Activated CD4-positive, alpha-beta T cell treated with anti-CD3 and anti-CD28 coated beads, Interleukin-2, amount 50 U/mL, for 4 hours (primary cell): ENCODE measurements at places on chromosomes 16 and 17.
A peak's percentile ranks its signal among the peaks of the same experiment; 100 is the strongest.

DNA sequence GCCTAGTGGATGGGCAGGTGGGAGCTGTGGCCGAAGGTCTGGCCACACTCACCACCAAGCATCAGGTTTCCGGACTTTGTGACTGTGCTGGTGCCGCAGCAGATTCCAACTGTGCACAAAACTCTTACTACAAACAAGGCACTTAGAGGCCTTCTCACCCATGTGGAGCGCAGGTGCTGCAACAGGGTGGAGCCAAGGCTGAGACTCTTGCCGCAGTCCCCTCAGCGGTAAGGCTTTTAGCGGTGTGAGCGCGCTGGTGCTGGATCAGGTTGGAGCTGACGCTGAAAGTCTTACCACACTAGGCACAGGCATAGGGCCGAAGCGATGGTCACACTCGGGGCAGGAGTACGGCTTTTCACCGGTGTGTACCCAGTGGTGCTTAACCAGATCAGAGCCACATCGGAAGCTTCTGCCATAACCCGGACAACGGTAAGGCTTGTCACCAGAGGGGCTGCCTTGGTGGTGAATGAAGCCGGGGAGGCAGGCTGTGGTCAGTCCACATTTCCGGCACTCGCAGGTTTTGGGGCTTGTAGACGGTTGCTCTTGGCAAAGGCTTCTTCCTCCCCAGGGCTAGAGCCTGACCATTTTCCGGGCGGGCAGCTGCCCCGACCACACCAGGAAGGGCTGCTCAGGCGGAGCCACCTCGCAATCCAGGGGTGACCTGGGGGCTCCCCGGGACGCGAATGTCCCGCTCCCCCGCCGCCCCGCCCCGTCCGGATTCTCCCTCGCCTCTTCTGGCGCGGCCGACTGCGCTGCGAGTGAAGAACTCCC lies 1.0 kb upstream of the ARMC5 start:
- DNase-seq: peak; percentile 39

- no peak for DNase-seq
Observed at GRCh38 chr17:68184141-68184571, 63.7 kb upstream of the AMZ2 start.

DNA sequence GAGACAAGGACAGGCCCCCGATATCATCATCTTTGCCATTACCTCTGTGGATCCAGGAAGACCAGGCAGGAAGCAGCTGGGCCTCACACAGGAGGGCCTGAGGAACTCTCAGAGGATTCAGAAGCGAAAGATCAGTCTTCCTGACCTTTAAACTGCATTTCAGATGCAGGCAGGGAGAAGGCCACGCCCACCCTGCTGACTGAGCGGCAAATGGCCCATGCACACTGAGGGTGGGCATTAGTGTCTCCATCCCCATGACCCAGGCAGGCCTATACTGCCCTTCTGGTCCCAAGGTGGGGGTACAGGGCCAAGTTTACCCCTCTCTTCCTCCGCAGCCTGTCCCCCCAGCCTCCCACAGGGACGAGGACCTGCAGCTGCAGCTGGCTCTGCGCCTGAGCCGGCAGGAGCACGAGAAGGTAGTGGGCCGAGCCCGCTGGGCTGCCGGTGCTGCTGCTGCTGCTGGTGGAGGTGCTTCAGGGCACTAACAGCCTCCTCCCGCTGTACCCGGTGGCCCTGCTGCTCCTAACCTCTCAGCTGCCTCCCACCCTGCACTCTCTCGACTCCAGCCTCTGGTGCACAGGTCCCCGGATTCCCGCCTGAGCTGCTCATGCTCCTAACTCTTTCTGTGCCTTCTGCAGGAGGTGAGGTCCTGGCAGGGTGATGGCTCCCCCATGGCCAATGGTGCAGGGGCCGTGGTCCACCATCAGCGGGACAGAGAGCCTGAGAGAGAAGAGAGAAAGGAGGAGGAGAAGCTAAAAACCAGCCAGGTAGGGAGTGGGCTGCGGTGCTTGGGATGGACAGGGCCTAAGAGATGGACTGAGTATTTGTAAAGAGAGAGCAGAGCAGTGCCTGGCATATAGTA lies 6.2 kb downstream of the EPN3 start:
- no peak for DNase-seq

- DNase-seq: no peak
Observed at GRCh38 chr16:58461056-58461455, 38.9 kb upstream of the NDRG4 start.

- no peak for DNase-seq
Observed at GRCh38 chr16:23821875-23822688, 13.7 kb upstream of the PRKCB start.

- DNase-seq: no peak
Observed at GRCh38 chr16:85891776-85892166, 7.2 kb upstream of the IRF8 start.

- DNase-seq: no peak
Observed at GRCh38 chr17:76433693-76434092, 19.3 kb downstream of the UBE2O start.

DNA sequence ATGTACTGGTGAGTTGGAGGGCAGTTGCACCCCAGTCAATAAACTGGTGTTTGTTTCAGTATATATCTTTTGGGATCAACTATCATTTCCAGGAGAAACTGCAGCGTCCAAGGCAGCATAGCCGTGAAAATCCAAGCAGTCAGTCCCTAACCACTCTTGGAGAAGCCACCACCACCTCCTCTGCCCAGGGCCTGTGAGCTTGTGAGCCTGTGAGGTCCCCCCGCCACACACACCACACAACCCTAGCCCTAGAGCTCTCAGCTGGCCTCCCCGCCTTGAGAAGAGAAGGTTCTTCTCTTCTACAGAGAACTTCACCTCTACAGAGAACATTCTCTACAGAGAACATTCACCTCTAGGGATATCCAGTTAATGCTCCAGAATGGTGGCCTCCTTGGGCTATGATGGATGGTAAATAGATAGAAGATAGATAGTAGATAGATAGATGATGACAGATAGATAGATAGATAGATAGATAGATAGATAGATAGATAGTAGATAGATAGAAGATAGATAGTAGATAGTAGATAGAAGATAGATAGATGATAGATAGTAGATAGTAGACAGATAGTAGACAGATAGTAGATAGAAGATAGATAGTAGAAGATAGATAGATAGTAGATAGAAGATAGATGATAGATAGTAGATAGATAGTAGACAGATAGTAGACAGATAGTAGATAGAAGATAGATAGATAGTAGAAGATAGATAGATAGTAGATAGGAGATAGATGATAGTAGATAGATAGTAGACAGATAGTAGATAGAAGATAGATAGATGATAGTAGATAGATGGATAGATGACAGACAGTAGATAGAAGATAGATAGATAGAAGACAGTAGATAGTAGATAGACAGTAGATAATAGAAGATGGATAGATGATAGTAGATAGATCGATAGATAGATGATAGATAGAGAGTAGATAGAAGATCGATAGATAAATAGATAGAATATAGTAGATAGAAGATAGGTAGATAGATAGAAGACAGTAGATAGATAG lies 13.7 kb downstream of the ALOX15B start:
- DNase-seq: no peak

DNA sequence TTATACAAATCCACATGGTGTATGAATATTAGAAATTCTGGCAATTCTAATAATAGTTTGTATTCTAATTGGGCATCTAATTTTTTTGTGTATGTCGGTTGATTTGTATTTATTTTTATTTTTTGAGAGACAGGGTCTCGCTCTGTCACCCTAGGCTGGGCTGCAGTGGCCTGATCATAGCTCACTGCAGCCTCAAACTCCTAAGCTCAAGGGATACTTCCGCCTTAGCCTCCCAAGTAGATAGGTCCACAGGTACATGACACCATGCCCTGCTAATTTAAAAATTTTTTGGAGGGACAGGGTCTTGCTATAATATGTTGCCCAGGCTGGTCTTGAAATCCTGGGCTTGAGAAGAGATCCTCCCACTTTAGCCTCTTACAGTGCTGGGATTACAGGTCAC lies 104.6 kb downstream of the TRIM37 start:
- DNase-seq: no peak

DNA sequence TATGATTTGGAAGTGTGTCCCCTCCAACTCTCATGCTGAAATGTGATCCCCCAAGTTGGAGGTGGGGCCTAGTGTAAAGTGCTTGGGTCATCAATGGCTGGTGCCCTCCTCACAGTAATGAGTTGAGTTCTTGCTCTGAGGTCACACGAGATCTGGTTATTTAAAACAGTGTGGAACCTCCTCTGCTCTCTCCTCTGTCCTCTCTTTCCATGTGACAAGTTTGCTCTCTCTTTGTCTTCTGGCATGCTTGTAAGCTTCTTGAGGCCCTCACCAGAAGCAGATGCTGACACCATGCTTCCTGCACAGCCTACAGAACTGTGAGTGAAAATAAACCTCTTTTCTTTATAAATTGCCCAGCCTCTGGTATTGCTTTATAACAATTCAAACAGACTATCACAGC lies 19.9 kb downstream of the BRIP1 start:
- no peak for DNase-seq

GRCh38 chr17:21170809-21171208 lies 43.2 kb downstream of the TMEM11 start:
- no peak for DNase-seq

GRCh38 chr17:55421179-55421934 lies at the start of gene MMD:
TSS of gene MMD (minus strand) at chr17:55421835. CDS start at chr17:55421695, 140 bp downstream.
- DNase-seq: no peak

GRCh38 chr16:49913720-49914119 lies 57.8 kb upstream of the ZNF423 start:
- DNase-seq: no peak

DNA sequence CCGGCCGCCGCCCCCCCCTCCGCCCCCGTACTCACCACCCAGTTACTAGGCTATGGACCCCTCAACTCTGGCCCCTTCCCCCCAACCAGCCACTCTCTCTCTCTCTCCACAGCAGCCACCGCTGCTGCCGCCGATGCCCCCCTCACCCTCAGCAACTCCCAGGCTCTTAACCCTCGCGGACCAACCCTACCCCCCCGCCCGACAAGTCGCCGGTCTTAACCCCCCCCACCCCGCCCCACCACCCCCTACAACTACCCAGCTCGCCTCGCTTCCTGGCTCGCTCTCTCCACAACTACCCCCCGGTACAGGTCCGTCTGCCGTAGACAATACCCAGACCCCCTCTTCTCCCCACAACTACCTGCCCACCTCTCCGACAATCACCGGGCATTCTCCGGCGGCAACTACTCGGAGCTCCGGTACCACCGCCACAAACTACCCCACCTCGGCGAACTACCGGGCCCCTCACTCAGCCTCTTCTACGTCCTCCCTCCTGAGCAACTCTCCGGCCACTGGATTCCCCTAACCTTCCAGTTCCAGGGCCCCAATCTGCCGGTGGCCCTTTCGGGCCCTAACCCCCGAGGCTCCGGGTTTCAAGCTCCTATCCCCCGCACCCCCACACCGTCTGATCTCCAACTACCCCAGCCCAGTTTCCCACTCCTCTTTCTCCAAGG lies 702 bp downstream of the PHF23 start:
- DNase-seq: no peak

GRCh38 chr17:44941712-44942331 lies 5.8 kb downstream of the KIF18B start:
- DNase-seq: no peak

DNA sequence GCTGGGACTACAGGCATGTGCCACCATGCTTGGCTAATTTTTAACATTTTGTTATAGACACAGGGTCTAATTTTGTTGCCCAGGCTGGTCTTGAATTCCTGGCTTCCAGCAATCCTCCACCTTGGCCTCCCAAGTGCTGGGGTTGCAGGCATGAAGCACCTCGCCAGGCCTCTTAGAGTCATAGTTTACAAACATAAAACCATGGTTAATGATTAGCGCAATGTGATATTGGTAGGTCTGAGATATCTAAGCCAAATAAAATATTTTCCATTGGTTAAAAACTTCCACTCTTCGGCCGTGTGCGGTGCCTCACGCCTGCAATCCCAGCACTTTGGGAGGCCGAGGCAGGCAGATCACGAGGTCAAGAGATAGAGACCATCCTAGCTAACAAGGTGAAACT lies 16.6 kb downstream of the TXNDC11 start:
- no peak for DNase-seq
